ENCODE measurements at places on chromosomes 2 and 18.

DNA sequence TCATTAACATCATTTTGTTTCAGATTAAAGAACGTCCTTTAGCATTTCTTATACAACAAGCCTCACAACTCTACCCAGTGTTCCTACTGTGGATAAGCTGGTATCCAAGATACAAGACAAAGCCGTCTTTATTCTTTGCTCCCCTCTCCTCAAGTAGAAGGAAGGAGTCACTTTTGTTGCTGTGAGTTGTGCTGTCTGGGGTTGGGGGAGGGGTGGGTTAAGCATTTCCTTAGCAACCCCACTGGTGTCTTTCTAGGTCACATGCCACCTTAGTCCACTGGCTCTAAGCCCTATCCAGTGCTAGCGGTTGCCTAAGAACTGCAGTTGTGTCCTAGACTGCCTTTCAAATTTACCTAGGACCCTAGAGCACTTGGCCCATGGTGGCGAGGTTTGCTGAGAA lies 155.6 kb upstream of the PIEZO2 start:
- no peak for DNase-seq

DNA sequence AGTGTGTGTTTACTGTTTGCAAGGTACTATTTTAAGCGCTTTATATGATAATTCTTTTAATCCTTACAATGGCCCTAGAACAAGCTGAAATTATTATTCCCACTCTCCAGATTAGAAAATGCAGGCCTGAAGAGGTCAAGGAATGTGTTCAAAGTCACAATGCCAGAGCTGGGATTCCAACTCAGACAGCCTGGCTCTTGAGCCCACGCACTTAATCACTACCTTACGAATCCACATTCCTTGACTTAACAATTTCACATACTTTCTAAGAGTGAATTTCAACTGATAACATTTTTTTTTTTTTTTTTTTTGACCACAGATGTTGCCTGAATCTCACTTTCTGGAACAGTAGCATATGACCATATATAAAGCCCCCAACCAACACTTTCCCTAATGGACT lies 400.3 kb downstream of the NCKAP5 start:
- DNase-seq: no peak

- no peak for DNase-seq
Observed at GRCh38 chr2:61426267-61426897, 44.5 kb downstream of the USP34 start.

DNA sequence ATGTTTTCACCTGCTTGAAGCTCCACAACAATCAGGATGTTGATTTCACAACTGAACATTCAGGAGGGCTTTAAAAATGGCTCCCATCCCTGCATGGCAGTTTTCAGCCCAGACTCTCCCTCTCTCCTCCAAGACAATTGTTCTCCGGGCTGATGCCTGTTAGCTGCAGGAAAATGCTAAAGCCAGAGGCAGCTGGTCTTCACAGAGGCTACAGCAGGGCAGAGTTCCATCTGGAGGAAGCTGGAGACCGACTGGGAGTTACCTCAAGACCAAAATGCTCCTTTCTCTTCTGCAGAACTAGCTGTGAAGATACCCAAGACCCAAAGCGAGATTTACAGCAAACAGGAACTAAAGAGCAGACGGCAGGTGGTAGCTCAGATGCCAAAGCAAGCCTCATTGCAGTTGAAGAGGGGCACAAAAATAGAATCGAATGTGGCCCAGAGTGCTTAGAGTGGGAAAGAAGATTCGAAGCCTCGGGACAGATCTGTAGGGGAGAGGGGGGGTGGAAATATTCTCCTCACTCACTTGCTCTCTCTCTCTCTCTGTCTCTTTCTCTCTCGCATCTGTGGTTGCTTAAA lies 423.6 kb downstream of the ZNF521 start:
- DNase-seq: no peak

GRCh38 chr2:27471961-27472360 lies 17.6 kb downstream of the IFT172 start:
- DNase-seq: no peak

- no peak for DNase-seq
Observed at GRCh38 chr2:167706800-167707199, 540.6 kb downstream of the STK39 start.

DNA sequence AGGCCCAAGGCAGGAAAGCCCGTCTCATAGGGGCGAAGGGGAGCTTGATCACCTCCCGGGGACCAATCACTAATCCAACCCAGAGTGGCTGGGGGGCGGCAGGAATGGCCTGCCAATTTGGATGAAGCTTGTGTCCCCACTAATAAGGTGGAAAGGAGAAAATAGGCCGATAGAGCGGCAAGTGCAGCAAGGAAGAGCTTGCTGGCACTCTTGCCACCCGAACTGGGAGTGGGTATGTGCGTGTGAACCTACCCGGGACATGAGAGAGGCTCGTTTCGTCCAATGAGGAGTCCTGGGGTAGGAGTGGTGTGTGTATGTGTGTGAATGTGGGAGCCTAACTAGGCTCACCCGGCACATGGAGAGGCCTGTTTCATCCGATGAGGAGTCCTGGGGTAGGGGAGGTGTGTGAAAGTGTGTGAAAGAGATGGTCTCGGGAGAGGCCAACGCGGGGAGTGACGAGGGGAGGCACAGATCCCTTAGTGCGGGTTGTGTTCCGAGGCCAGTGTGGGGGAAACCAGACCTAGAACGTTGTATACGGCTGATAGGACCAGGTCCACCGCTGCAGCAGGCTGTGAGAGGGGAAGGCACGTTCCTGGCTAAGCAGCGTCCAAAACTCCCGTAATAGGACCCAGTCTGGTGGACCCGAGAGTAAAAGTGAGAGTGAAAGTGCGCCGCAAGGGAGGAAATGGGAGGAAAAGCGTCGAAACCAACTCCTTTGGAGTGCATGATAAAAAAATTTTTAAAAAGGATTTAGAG lies 47.1 kb upstream of the SELENOI start:
- no peak for DNase-seq

GRCh38 chr18:22282311-22283115 lies 113.1 kb downstream of the GATA6 start:
- no peak for DNase-seq

- DNase-seq: no peak
Observed at GRCh38 chr2:238994876-238995275, 147.0 kb downstream of the TWIST2 start.

DNA sequence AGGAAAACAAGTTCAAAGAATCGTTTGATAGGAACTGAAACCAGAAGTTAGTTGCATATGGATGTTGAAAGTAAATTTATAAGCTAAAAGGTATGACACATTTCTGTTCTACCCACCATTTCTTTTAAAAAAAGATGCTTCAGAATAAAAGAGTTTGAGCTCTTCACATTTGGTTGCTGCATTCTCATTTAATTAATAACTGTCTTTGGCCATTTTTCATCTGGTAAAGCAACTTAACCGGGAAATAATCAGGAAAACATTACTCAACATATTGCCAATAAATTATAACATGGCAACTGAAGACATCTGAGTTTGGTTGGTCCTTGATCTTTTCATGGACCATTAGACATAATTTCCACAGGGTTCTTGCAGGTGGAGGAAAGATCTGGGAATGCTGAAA lies 180.2 kb upstream of the TWIST2 start:
- no peak for DNase-seq

DNA sequence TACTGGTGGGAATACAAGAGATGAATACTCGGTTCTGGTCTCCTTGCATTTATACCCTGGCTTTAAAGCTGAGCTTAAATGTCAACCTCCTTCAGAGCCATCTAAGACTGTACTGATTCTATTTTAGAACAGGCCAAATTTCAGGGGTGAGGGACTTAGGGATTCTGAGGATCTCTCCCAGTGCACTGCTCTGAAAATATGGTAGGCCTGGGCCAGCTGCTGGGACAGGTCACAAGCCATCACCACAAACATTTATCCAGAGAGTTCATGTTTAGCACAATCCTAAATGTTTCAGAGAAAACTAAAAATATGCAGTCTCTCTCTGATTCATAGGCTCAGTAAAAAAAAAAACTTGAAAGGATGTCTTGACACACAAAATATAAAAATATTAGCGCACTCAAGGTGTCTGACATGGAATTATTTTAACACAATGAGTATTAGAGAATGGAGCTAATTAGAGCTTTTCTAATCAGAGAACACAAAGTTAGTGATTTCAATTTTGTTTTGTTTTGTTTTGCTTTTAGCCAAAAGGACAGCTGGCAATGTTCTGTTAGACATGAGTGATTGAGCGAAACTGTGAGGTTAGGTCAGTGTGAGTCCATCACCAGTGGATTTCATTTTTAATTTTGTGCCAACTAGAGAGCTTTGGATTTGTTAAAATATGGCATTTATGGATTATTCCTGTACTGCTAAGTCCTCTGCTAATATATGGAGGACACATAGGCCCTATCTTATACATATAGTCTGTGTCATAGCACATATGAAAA lies 38.8 kb downstream of the MFSD6 start:
- no peak for DNase-seq

DNA sequence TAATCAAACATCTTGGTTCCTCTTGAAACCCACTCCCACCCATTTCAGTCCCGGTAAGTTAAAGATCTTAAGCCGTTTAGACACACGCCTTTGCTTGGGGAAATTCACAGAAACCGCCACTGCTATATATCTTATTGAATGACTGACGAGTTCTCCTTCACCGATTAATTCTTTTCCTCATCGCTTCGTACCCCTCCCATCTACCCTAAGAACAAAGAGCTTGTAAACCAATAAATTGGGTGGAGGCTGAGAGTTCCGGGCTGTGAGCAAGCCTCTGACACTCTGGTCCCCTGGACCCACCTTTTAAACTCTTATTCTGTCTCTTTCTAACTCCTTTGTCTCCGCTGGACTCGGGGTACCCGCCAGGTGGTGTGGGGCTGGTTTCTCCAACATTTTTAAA lies 30.6 kb downstream of the TMEM131 start:
- DNase-seq: no peak

GRCh38 chr2:552906-553305 lies 124.3 kb downstream of the TMEM18 start:
- no peak for DNase-seq

DNA sequence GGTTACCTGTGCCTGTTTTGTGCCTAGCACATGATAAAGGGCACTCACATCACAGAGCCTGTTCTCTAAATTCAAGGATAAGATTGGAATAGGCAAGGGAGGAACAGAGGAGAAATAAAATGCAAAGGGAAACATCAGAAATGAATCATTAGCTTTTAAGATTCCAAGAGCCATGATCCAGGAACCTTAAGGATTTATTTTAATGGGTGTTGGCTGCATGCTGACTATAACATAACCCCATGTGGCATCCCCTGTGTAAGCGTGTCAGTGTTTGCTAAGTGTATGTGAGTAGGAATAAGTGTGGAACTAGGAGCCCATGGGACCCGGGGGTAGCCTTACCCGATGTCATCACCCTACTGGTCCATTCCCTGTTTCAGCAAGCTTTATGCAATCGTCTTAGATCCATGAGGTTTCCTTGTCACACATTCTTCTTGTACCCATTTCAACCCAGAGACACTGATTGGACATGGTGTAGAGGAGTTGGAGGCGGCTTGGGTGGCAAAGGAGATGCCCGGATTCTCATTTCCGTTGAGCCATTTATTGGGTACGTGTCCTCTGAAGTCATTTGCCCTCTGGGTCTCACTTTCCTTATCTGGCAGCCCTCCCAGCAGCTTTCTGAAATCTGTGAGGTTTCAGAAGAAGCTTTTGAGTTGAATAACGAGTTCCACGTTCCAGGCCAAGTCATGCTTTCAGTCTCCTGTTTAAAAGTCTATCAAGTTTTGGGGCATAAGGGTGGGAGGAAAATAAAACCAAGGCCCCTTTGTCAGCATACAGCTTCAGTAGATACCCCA lies 117.0 kb downstream of the MGAT5 start:
- no peak for DNase-seq

DNA sequence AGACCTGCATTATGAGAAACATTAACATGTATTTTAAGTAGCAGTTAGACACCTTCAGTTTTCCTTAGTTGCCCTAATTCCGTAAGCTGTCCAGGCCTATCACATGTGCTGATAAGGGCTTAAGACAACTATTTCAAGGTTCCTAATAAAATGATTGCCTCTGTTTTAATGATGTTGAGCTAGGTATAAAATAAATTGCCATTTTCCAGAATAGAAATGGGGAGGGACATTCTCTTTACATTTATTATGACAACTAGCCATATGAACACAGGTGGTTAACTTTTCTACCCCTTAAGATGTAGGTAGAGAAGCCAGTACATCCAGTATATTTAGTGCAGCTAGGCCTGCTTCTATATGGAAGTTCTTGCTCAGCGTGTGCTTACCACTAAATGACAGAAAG lies 65.9 kb downstream of the SOCS6 start:
- DNase-seq: no peak

DNA sequence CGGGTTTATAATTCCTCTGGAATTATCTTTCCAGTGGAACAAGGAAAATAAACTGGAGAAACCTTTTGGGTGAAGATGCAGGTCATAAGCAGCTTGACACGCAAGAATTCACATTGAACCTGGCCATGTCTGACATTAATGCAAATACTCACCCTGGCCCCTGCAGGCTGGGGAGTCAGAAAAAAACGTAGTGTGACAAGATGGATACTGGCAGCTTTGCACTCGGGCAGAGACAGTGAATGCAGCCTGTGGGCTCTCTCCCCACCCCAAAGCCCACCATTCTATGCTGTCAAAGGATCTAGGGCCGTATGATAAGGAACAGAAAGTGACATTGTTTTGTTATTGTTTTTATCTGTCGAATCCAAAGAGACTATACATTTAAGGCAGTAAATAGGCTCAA lies 223.1 kb downstream of the RBM43 start:
- DNase-seq: no peak

DNA sequence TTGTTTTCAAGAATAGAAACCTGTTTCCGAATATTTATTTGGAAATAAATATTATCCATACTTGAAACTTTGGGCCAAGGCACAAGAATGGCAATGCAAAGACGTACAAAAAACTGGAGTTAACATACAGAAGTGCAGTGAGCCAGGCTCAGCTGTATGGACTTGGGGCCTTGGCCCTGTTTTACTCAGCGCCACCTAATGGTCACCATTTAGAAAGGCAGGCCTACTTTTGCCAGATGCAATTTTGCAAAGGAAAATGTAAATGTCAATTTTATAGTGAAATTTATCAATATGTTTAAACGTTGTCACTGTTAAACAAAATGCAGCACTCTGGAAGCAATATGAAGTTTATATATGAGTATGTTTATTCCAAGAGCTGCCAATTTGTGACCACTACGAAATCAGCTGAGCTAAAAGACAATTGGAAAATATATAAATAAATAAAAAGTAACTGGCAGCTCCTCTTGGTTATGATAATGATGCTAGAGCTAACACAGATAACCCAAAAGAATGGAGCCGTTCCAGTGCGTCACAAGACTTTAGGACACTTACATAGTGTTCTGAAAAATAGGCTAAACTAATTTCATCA lies 155.0 kb downstream of the ARHGAP15 start:
- DNase-seq: no peak

DNA sequence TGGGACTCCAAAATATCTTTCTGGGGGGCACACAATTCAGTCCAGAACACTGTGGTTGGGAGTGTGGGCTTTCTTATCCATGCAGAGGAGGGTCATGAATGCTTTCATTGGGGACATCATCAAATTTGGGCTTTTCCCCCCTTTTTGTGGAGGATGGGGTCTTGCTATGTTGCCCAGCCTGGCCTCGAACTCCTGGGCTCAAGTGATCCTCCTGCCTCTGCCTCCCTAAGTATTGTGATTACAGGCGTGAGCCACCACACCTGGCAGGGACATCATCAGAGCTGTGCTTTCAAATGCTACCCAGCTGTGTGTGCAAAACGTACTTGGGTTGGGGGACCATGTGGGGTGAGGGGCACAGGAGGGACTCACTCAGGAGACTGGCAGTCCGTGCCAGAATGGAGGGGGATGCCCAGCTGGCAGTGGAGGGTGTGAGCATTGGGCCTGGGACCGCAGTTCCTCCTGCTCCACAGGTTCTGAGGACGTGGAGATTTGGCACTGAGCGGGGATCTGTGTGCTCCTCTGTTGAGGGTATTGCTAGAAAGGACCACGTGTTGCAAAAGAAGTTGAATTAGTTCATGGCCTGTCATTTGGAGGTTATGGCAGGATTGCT lies 24.4 kb downstream of the EMILIN2 start:
- DNase-seq: no peak

Measured in NCI-H446 (cell line).